HFF-Myc (cell line): ENCODE measurements at places on chromosomes 7 and 10.

DNA sequence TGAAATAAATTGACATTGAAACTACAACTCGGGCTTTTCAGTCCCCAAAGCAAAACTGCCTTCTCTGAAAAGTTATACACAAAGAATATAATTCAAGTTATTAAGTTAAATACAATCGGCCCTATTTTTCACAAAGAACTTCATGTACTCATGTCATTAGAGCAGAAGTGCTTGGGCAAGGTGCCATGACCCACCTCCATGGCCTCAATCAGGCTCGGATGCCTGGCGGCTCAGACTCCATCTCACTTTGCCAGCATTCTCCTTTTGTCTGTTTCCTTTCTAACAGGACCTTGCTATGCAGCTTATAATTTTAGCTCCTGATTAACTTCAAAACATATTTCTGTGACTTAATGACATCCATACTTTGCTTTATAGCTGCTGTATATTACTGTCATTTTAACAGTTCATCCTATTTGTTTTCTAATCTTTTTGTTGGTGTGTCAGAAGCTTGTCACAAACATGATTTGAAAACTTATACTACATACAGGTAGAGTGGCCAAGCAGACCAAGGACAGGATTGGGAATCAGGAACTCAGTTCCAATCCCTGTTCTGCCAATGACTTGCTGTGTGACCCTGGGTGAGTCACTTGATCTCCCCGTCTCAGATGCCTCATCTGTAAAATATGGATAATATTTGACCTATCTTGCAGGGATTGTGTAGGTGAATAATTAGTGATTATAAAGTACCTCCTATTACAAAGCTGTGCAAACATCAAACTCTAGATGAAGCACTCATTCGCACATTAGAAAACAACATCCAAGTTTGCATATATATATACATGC is 60.8 kb upstream of the ITGA8 start:
- no peak for DNase-seq

DNA sequence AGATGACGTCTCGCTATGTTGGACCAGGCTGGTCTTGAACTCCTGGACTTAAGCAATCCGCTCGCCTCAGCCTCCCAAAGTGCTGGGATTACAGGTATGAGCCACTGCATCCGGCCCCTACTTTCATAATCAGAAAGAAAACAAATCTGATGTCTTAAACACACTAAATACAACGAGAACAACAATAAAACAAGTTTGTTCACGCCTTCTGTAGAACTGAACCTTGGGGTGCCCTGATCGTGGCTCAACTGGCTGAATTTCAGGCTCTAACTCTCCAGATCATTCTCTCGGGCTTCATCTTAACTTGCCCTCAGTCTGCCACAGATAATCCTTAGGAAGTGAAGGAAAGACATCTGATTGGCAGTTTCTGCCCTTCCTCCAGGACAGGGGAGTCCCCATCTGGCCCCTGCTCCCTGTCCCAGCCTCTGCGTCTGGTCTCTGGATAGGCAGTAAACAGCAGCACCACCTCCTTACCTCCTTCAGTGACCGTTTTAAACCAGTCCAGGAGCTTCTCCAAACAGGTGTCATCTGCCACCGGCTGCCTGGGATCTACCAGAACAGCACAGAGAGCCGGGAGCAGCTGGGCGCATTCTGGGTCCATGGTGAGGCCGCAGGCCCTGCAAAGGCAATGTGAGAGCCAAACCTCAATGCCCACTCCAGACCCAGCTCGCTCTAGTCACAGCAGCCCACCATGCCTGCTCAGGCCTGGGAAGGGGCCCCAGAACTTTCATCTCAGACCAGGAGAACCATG is 1.3 kb downstream of the BRAT1 start:
- DNase-seq = no peak

DNA sequence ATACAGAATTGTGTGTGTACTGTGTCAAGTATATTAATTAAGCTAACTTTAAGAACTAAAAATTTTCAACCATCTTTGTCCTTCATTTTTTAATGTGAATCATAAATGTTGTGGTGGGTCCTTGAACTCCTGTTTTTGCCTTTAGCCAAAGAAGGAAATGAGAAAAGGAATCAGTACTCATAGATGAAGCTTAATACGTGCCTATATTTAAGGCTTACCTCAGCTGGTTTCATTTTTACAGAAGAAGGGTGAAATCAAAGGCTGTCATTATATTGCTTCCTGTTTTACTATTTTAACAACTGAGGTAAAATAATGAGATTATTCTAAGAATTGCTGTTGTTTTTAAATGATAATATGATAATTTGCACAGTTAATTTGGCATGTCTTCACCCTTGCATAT is 6.3 kb upstream of the SNX13 start:
- DNase-seq = no peak

DNA sequence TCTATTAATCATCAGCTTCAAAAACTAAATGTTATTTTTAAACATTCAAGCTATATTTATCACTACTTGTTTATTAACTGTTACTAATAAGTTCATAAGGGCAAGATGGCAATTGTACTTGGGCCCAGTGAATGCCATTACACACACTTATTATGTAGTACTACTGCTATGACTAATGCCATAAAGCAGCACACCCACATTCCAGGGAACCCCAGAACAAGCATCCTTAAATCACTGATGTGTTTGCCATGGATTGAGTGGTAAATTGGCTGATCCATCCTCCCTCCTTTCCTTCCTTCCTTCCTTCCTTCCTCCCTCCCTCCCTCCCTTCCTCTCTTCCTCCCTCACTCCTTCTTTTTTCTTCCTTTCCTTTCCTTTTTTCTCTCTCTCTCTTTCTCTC is 37.4 kb upstream of the RSU1 start:
- no peak for DNase-seq

DNA sequence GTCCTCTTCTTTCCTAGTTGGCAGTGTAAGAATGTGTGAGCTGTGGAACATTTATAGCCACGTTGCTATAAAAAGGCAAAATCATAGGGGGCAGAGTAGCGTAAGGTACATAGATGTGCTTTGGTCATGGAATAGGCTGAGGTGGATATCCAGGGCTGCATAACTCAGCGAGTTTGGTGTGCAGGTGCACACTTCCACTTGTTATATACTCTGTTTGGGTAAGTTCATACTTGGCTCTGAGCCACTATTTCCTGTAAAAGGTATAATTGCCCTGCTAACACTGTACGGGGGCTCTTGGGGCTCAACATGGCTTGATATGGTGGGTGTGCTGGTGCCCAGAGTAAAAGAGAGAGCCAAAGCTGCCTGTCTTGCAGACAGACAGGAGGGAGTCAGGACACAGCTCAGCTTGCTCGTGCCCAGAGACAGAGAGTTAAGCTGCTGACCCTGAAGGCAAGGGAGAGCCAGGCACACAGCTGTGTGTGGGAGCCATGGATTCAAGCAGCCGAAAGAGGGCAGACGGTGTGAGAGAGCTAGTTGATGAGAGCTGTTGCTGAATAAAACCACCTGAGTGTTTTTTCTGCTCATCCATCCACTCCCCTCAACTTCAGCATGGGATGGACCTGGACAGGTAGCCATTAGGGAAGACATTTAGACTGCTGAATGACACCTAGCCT is 126.7 kb downstream of the DKK1 start:
- DNase-seq = no peak

DNA sequence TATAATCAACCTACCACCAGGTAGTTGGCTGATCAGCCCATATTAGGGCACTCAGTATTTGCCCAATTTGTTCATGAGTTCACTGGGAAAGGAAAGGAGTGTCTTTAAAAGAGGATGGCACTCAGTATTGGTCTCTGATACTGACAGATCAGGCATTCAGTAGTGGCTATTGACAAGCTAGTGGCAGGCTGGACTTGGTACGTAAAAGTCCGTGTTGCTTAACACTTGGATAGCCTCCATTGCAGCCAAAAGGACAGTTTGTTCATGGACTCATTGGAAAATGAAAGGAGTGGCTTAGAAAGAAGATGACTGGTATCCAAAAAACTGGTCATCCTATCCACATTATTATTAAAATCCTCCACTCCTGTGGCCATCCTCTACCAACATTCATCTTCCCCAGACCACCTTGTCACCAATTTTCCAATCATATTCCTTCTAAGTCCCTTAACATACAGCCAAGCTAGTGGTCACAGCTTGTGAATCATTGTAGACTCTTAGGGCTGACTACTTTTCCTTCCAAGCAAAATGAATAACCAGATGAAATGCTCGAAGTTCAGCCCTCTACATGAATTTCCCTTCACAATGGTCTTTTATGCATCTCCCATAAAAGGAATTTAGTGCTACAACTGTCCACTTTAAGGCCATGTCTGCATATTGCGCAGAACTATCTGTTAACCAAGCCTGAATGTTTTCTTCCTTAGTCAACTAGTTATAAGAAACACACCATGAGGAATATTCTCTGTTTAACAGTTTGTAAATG is 78.6 kb upstream of the MAGI2 start:
- DNase-seq = no peak

DNA sequence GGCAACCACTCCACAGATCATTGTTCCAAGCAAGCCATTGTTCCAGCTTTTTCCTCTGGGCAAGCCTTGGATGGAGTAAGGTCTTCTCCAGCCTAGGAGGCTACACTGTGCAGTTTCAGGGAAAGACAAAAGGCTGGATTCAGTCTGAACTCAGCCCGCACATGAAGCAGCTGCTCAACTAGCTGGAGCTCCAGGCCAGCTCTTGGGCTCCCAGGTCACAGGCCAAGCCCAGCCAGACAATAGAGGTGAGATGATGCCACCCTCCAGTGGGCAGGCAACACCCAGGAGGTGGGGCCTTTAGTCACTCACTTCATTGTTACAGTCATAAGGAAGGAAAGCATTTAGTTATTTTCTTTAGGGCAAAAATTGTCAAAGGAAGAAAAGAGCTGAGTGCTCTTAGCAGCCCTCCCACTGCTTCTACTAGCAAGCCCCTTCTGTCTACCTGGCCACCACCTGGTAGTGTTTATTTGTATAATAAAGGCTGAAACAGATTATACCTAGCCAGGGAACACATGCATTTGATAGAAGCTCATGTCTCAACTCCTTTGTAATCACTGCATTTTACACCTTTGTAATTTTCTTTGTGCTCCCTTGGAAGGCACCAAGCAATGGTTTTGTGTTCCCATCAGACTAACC is 253.4 kb downstream of the WDR11 start:
- no peak for DNase-seq

- DNase-seq = no peak
Observed at GRCh38 chr7:20395511-20395910, 64.8 kb downstream of the ITGB8 start.

DNA sequence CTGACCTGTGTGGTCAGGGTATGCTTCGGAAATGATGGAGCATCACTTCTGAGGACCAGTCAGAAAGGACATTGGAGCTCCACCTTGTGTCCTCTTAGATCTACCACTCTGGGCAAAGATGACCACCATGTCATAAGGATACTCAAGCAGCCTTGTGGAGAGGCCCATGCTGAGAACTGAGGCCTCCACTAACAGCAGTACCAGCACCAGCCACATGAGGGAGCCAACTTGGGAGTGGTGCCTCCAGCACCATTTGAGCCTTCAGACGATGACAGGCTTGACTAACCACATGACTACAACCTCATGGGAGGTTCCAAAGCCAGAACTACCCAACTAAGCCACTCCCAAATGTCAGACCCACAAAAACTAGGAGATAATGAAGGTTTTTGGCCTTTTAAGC is 116.0 kb downstream of the NPTX2 start:
- no peak for DNase-seq

GRCh38 chr7:36736899-36737211 is 12.6 kb upstream of the AOAH start:
- no peak for DNase-seq

- no peak for DNase-seq
Observed at GRCh38 chr10:30056767-30057355, 2.5 kb downstream of the JCAD start.

DNA sequence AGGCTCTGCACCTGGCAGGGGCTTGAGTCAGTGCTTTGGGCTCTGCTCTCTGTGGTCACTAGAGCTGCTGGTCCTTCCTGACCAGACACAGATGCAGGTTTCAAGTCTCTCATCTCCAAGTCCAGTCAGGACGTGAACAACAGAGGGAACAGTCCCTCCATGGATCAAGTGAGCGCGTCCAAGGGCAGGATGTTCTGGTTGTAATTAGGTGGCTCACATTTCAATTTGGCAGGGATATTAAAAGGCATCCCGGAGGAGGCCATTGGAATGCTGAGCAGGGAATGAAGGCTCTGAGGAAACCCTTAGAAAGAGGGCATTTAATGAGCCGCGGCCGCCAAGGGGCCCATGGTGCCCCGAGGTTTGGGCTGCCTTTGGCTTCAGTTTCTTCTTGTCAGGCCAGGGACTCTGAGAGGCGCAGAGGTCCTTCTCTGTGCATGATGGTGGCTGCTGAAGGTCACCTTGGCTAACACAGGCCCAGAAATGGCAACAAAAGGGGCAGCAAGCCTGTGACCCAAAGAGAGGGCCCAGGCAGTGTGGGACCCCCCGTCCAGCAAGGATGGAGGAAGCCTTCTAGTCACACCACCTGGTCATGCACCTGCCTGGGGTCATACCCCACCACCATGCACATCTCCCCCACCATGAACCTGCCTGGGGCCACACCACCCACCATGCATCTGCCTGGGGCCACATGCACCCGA is 30.7 kb upstream of the INPP5A start:
- DNase-seq = peak; percentile 75

DNA sequence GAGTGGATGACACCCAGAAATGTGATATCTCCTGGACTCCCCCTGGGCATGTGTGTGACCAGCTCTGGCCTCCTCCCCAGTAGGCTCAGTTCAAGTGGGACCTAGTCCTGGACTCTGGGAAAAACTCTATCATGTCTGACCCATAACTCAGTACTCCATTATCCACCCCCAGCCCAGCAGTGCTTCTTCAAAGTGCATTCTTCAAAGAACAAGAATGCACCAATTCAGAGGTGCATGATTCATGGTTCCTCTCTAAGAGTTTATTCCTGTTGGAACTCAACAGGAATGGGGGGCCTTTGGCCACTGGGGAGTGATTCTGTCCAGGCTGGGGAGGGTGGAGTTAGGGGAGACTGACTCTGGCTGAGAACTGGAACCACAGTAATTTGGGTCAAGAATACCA is 173.6 kb upstream of the CXCL12 start:
- no peak for DNase-seq

DNA sequence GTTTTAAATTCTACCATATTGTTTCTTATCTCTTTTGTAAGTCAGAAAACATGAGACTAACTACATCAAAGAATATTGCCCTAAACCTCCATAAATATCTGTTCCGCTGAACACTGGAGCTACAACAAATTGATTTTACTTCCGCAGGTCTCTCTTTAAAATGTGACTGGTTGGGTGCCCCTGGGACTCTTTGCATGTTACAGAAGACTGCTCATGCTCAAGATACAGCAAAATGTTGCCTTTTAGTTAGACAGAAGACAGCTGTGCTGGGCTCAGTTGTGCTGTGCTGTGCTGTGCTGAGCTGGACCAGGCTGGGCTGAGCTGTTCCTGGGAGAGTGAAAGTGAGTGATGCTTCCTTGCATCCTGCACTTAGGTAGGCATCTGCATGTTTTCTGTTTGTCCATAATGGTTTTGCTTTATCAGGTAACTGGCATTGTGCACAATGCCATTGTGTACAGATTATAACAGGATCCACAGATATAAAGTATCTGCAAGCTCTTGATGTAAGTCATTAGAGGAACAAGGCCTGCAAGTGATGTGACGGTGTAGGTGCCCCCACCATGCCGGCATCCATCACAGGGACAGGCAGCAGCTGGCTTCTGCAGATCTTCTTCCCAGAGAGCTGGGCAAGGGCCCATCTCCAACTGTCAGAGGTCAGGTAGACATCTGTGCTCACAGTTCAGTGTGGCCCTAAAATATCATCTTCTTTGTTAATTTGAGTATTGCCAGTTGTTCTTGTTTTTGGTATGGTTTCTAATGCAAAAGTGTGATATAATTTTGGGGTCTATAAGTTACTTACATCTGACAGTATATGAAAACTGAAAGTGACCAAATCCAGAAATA is 972.5 kb upstream of the CELF2 start:
- DNase-seq = no peak
